ENCODE measurements at places on chromosomes 2 and 18. TPM values are rescaled to one million over a fixed set of nuclear protein-coding genes. Genes with fewer than 3 reads are reported as not detected.
A peak's percentile ranks its signal among the peaks of the same experiment; 100 is the strongest.

- no peaks in the 10 kb centered on the region for H3K4me1 ChIP-seq
- DNase-seq, result no peak
- H3K36me3 ChIP-seq, result no peaks in the 10 kb centered on the region
- no peaks in the 10 kb centered on the region for H3K27me3 ChIP-seq
Measured at GRCh38 chr2:82994151-82994550, 1464.9 kb downstream of the SUCLG1 start.

GRCh38 chr2:189298038-189298437 lies 118.5 kb upstream of the COL5A2 start:
- H3K27me3 ChIP-seq, result no peaks in the 10 kb centered on the region
- no peak overlapping the region for H3K4me3 ChIP-seq
- H3K27ac ChIP-seq, result no peak overlapping the region
- no peaks in the 10 kb centered on the region for H3K36me3 ChIP-seq

- H3K4me1 ChIP-seq, result no peaks in the 10 kb centered on the region
- no peaks in the 10 kb centered on the region for H3K36me3 ChIP-seq
- no peak overlapping the region for H3K27ac ChIP-seq
- DNase-seq, result no peak
Measured at GRCh38 chr18:5943514-5943913, 48.2 kb upstream of the TMEM200C start.

DNA sequence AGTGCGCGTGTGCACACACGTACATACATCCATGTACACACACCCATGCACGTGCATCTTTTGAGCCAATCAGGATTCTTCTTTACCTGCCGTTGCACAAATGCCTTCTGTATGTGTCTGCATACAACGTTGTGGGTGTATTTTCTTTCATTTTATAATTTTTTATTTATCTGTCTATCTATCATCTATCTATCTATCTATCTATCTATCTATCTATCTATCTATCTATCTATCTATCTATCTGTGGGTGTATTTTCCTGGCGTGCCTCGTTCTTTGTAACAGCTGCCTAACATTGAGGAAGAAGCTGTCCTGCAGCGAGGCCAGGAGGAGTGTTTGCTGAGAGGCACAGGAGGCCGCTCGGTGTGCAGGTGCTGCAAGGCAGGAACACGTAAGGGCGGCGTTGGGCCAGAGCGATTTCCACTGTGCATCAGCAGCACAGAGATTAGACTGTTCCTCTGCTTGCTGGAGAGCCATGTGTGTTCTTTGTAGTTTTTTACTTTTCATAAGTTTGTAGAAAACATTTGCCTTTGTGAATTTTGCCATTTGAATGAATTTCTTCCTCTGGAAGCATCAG lies 84.4 kb downstream of the DGKD start:
- peaks cover 11% of the 10 kb centered on the region for H3K36me3 ChIP-seq
- H3K4me1 ChIP-seq, result peaks cover 15% of the 10 kb centered on the region
- no peaks in the 10 kb centered on the region for H3K27me3 ChIP-seq
- H3K4me3 ChIP-seq, result no peak overlapping the region
- no peak overlapping the region for H3K27ac ChIP-seq

- peaks cover 19% of the 10 kb centered on the region for H3K4me1 ChIP-seq
- no peaks in the 10 kb centered on the region for H3K27me3 ChIP-seq
- no peak overlapping the region for H3K27ac ChIP-seq
- DNase-seq, result no peak
Measured at GRCh38 chr2:207112383-207112782, 53.4 kb downstream of the KLF7 start.

DNA sequence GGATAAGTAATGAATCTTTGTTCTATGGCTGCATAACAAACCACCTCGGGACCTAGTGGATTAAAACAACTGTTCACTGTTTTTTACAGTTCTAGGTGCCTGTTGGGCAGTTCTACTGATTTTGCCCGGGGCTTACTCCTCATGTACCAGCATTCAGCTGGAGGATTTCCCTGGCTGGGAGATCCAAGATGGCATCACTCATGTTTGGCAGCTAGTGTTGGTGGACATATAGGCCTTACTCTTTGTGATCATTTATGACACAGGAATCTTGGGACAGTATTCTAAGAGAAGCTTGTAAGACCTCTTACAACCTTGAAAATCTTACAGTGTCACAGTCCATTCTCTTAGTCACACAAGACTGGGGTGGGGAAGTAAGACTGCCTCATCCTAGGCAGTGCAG lies 4.6 kb downstream of the MARCHF7 start:
- no peak for DNase-seq
- H3K27me3 ChIP-seq, result no peaks in the 10 kb centered on the region
- peaks cover 26% of the 10 kb centered on the region for H3K4me1 ChIP-seq
- H3K27ac ChIP-seq, result no peak overlapping the region
- peaks cover 39% of the 10 kb centered on the region for H3K36me3 ChIP-seq

DNA sequence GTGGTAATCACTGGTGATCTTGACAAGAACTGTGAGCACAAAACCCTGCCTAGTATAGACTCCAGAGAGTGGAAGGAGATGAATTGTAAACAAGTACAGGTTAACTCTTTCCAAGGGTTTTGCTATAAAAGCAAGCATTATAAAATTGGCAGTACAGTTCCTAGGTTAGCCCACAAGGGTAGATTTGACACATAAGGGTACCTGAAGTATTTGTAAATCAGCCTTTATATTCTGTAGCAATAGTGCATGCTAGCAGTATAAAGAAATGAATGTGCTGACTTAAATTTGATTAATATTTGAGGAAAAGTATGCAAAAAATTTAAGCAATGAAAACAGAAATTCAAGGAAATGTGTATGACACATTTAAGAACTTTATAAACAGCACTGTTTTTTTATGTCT lies 42.4 kb downstream of the SP3 start:
- H3K36me3 ChIP-seq, result peaks cover 3% of the 10 kb centered on the region
- no peak overlapping the region for H3K4me3 ChIP-seq
- DNase-seq, result no peak
- peaks cover 11% of the 10 kb centered on the region for H3K4me1 ChIP-seq

DNA sequence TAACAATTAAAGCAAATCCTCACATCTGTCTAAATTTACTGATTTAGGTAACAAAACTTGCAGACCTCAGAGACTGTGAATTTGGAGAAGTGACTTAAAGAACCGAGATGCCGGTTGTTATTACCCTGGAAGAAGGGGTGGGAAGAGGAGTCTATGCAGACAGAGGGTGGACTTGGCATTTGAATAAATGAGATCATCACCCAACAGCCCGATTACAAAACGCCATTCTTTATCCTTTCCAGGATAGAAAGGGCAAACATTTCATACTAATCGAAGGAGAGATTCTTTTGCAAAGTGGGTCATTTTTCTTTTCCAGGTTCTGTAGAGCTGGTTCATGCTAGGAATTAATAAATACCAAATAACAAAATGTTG lies 73.1 kb upstream of the TPO start:
- H3K36me3 ChIP-seq, result no peaks in the 10 kb centered on the region
- H3K27me3 ChIP-seq, result no peaks in the 10 kb centered on the region
- no peak overlapping the region for H3K4me3 ChIP-seq
- DNase-seq, result no peak
- H3K4me1 ChIP-seq, result no peaks in the 10 kb centered on the region
- no peak overlapping the region for H3K27ac ChIP-seq

- H3K27me3 ChIP-seq, result no peaks in the 10 kb centered on the region
- no peaks in the 10 kb centered on the region for H3K4me1 ChIP-seq
- H3K4me3 ChIP-seq, result no peak overlapping the region
- DNase-seq, result no peak
Measured at GRCh38 chr2:37721201-37721560, 49.7 kb upstream of the CDC42EP3 start.

- no peak overlapping the region for H3K27ac ChIP-seq
- H3K36me3 ChIP-seq, result no peaks in the 10 kb centered on the region
- H3K4me1 ChIP-seq, result no peaks in the 10 kb centered on the region
- H3K4me3 ChIP-seq, result no peak overlapping the region
Measured at GRCh38 chr2:162149940-162150339, 2.1 kb downstream of the GCG start.

DNA sequence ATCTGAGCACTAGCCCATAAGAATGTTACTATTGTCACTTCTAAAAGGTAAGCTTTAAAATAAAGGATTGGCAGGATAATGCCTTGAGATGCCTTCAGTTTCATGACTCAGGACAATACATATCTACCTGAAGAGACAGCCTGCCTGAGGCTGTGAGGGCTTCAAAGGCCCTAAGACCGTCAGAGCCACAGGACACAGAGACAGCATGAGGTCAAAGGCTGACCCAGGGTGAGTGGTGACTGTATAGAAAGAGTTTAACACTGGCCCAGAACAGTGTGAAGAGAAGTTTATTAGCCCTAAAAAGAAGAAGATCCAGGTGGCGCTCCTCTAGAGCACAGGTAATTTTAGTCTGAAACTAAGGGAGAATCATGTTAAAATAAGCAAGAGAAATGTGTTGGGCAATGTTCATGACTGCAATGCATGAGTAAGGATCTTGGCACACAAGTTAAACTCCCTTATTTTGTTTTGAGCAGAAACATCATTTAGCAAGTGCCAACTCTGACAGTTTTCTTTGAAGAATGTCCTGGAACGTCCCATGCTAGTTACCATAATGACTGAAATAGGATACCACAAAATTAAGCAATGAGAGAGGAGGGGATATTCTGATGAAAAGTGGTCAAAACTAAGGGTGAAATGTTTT lies 78.1 kb upstream of the FAM110C start:
- no peaks in the 10 kb centered on the region for H3K36me3 ChIP-seq
- no peak overlapping the region for H3K27ac ChIP-seq
- DNase-seq, result no peak
- H3K4me1 ChIP-seq, result no peaks in the 10 kb centered on the region

GRCh38 chr2:59044736-59045135 lies 803.6 kb upstream of the FANCL start:
- no peaks in the 10 kb centered on the region for H3K27me3 ChIP-seq
- no peak for DNase-seq
- H3K4me1 ChIP-seq, result no peaks in the 10 kb centered on the region

DNA sequence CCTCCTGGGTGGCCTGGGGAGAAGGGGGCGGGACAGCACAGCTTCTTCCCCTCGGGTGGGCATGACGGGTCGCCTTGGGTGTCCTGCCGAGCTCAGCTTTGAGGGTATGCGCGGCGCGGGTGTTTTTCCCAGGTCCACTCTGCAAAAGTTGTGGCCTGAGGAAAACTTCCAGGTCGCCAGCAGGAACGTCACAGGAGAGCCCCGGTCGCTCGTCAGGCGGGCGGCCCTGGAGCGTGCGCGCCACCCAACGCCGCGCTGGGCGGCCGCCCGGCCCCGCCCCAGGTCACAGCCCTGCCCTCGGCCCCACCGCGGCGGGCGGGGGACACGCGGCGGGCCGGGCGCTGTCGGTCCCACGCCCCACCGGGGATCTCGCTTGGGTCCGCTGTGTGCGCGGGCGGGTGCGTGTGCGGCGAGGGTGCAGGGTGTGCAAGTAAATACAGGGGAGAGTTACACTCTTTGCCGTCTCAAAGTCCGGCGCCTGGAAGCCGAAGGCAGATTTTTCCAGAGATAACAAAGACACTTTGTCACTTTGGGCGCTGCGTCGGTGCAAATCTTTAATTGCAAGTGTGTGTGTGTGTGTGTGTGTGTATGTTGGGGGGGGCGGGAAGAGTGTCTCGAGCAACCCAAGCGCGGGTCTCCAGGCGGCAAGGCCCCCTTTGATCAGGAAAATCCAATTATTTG lies 616 bp upstream of the SP5 start:
- H3K36me3 ChIP-seq, result no peaks in the 10 kb centered on the region
- H3K4me1 ChIP-seq, result peaks cover 25% of the 10 kb centered on the region
- H3K4me3 ChIP-seq, result no peak overlapping the region
- no peak overlapping the region for H3K27ac ChIP-seq
- peak; percentile 19 for DNase-seq

GRCh38 chr2:182887753-182888415 lies 21.4 kb upstream of the FRZB start:
- no peak for DNase-seq
- no peaks in the 10 kb centered on the region for H3K27me3 ChIP-seq
- no peaks in the 10 kb centered on the region for H3K36me3 ChIP-seq
- H3K4me3 ChIP-seq, result no peak overlapping the region

GRCh38 chr18:56258178-56258577 lies 380.2 kb downstream of the TXNL1 start:
- no peaks in the 10 kb centered on the region for H3K27me3 ChIP-seq
- peak; percentile 63 for DNase-seq
- H3K4me1 ChIP-seq, result peaks cover 17% of the 10 kb centered on the region
- H3K36me3 ChIP-seq, result no peaks in the 10 kb centered on the region

DNA sequence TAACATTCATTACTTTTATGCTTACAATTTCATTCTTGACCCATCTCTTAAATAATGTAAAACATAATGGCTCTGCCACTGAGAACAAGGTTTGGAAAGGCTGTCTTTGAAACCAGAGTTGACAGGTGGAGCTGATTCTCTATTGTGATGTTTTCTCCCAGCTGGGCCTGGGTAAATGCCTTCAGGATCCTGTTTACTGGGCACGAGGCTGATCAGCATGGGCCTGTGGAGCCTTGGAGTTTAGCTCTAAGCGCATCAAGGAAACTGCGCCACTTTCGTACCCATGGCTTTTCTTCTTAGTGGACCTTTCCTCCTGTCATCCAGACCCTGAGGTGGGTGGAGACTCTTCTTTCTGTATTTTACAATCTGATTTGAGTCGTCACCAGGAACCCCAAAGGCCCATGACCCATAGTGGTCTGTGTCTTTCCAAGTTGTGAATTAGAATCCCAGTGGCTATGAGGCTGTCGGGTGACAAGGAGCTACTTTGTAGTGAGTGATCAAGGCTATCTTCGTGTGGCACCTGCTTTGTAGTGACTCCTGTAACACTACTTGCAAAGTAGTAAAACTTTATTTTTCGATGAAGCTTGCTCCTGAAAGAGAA lies 123.1 kb downstream of the LPIN1 start:
- H3K4me1 ChIP-seq, result peaks cover 46% of the 10 kb centered on the region
- H3K36me3 ChIP-seq, result no peaks in the 10 kb centered on the region
- no peak overlapping the region for H3K4me3 ChIP-seq

DNA sequence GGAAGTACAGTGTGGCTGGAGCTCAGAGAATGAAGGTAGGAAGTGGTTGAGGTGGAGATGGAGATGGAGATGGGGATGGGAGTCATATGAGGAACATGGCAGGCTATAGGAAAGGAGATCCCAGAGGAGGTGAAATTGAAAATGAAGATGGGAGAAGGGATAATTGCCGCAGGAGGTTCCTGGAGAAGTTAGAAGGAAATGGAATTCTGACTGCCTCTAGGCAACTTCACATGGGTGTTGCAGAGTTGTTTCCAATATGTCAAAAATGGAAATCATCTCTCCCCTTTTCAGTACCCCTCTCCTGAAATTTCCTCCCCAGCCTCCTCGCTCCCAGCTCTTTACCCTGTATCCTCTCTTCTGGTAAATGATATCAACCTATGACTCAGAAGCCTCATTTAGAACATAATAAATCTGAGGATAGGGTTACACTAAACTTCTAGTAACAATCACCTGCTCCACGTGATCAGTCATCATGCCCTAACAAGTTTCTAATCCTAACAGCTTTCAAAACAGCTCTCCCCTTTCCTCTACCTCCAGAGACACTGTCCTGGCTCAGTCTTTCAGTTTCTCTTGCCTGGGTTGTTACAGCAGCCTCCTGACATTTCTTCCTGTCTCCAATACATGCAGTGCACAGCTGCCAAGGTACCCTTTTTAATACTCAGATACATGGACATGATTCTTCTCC lies 201.9 kb upstream of the RBMS1 start:
- H3K4me3 ChIP-seq, result no peak overlapping the region
- H3K27ac ChIP-seq, result no peak overlapping the region
- no peak for DNase-seq
- H3K27me3 ChIP-seq, result no peaks in the 10 kb centered on the region
- no peaks in the 10 kb centered on the region for H3K36me3 ChIP-seq
- H3K4me1 ChIP-seq, result no peaks in the 10 kb centered on the region

- no peak for DNase-seq
- no peaks in the 10 kb centered on the region for H3K27me3 ChIP-seq
- no peaks in the 10 kb centered on the region for H3K4me1 ChIP-seq
- H3K4me3 ChIP-seq, result no peak overlapping the region
Measured at GRCh38 chr2:29777161-29777560, 144.2 kb downstream of the ALK start.

The HOXD4 gene
- not detected for total RNA-seq

The RAB6C gene
- not detected for total RNA-seq

The SPATA3 gene
- not detected for total RNA-seq

The SERPINB4 gene
- not detected for total RNA-seq

The LINC00305 gene
- total RNA-seq, result not detected

The PLEK gene
- 39.9 TPM for total RNA-seq

The NT5C1B gene
- not detected for total RNA-seq

The SERPINB8 gene
- total RNA-seq, result 22.1 TPM

Measured in B cell (primary cell).